Activated CD4-positive, CD25-positive, alpha-beta regulatory T cell treated with anti-CD3 and anti-CD28 coated beads, Interleukin-2, amount 50 U/mL, for 16 hours (primary cell): ENCODE measurements at places on chromosomes 12 and 14.

GRCh38 chr12:17358835-17359234 lies 731.2 kb downstream of the RERGL start:
- DNase-seq = no peak

GRCh38 chr12:8629486-8630033 lies 16.9 kb upstream of the AICDA start:
- DNase-seq = no peak

DNA sequence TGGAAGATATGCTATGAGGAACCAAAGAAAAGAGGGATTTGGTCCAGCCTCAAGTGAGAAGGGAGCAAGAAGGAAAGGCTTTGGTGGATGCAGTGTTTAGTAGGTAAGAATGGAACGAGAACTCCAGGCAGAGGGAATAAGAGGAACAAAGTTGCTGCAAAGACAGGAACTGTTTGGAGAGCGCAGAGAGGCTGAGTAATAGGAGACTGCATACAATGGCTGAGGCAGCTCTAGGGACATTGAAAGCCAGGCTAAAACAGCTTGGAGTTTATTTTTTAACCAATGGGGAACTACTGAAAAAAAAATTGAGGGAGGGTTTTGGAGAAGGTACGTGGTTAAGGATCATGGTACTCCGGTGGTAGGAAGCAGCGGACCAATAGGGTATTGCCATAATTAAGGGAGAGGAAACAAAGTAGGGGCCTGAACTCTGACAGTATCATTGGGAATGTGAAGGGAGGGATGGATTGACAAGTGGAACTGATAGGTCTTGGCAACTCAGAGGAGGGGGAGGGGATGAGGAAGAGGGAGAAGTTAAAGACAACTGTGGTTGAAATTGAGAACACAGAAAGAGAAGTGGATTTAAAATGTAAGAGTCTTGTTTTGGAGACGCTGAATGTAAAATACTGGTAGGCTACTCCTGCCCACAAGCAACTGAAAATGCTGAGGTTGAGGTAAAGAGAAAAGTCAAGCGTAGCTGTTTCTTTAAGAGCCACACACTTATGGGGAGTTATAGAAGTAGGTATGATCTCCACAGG lies 4.8 kb downstream of the ASCL4 start:
- no peak for DNase-seq

DNA sequence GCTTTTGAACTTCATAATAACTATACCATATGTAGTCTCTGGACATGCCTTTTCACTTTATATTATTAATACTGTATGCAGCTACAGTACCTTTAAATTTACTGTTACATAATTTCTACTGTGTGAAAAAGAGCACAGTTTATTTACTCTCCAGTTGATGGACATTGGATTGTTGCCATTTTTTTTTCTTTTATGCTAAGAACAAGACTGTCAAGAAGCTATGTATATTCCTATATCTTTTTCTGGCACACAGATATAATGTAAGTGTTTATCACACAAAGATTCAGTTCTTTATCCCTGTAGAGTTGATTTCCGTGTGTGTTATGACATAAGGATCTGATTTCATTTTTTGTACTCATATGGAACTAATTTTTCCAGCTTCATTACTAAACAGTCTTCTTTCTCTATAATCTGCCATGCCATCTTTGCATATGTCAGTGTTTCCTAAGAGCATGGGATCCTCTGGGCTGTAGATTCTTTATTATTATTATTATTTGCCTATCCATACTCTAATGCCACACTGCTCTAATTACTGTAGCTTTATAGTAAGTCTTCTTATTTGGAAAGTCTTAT lies 593.0 kb upstream of the ATP2B1 start:
- DNase-seq = no peak

DNA sequence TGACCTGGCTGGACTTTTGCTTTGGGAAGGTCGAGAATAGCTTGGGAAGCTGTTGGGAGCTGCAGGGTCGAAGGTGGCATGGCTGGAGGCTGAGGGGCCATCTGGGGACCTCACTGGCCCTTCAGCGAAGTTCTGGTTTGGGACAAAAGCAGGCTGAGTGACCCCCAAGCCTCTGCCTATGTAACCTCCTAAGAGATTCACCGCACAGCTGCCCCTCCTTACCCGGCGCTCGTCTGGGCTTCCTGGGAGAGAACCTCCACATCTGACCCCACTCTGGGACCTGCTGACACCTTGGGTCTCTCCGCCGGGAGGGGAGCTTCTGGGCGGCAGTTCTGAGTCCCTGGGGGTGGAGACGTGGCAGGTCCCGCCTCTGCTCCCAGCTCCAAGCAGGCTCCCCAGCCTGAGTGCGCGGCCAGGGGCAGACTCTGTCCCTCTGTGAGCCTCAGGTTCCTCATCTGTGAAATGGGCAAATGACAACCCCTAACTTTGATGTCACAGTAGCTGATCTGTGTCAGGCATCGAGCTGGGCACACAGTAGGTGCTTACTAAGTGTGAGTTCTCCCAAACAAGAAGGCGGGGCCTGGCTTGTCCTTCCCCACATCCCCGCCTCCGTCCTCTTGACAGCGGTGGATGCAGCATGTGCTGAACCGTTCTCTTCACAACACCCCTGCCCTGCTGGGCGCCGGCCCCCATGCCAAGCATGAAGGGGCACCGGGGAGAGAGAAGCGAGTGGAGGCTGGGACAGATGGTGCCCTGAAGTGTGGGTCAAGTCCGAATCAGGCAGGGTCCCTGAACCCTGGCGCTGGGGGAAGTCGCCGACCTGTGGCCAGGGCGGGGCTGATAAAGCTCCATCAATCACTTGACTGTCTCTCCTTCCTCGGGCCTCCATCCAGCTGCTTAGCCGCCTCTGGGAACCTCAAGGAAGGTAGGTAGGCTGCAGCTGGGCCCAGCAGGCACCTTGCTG lies 3.8 kb downstream of the EXOC3L4 start:
- DNase-seq = no peak

DNA sequence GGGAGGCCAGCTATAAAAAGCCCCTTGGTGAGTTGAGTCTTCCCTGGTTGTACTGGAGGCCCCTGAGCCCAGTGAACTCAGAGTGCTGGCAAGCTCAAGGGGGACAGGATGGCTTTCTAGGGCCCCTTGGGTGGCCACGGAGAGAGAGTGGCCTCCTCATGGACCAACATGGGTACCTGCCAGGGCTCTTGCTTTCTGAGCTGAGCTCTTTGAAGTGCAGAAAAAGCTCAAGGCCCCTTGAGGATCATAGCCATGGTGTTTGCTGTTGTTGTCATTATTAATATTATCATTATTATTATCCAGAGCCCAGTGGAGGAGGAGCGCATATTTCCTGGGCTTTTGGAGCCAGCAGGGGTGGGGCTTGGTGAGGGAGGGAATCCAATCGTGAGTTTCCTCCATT lies 6.7 kb downstream of the RNFT2 start:
- no peak for DNase-seq

GRCh38 chr14:87343652-87344051 lies 649.3 kb downstream of the GALC start:
- no peak for DNase-seq

GRCh38 chr12:779745-780734 lies 27.7 kb downstream of the WNK1 start:
- DNase-seq = no peak

DNA sequence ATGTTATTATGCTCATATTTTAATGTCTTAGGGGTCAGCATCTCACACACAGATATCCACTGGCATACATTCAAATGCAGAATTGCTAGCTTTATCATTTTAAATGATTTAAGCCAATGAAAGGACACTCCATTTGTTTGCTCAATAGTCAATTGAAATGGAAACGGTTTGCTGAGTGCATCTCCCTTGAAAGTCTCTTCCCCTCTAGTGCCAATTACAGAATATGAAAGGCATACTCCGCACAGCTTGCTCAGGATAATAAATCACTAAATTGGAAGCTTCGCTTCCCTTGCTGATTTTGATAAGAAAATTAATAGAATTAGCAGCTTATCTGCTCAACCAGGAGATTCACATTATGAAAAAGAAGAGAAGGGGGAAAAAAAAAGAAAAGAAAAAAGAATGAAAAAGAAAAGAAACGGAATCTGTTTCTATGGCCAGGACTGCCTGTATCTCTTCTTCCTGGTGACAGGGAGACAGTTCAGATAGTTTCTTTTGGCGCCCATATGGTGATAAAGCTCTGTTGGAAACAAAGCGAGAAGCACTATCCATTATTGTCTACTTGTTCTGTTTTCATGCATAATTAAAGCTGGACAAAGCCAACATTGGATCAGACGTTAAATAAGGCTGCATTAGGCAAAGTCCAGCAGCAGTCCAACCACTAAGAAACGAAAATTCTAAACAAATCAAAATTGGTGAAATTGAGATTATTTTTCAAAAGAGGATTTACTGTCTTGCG lies 225.0 kb downstream of the GXYLT1 start:
- DNase-seq = no peak

- no peak for DNase-seq
Observed at GRCh38 chr14:58332561-58332960, 34.2 kb downstream of the ARID4A start.

GRCh38 chr12:124015494-124016461 lies 42.8 kb downstream of the ZNF664 start:
- DNase-seq = no peak

- DNase-seq = no peak
Observed at GRCh38 chr12:124115496-124115895, 142.5 kb downstream of the ZNF664 start.

GRCh38 chr12:93198086-93198485 lies 179.6 kb upstream of the NUDT4 start:
- no peak for DNase-seq

- DNase-seq = no peak
Observed at GRCh38 chr14:39310051-39310450, 76.3 kb downstream of the MIA2 start.

- DNase-seq = no peak
Observed at GRCh38 chr12:127509066-127509778, 757.7 kb upstream of the TMEM132C start.

DNA sequence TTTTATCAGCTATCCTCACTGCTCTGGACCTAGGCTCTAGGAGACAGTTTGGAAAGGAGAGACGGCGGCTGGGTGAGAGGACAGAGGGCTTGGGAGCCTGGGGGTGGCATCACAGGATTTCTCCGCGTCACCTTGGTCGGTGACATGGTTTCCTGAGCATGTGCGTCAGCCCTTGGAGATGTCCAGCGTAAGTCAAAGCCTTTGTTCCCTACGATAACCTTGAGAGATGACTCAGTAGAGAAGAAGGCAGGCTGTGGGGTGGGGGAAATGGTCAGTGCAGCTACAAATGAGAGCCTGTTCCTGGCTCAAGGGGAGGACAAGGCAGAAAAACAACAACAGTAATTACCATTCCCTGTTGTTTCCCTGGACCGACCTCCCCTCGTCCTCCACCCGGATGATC lies 90.2 kb upstream of the TBX3 start:
- DNase-seq = no peak

- no peak for DNase-seq
Observed at GRCh38 chr14:35016568-35016967, 29.5 kb upstream of the FAM177A1 start.

- no peak for DNase-seq
Observed at GRCh38 chr14:49994951-49995561, 102.2 kb downstream of the ARF6 start.

- no peak for DNase-seq
Observed at GRCh38 chr14:49999826-50000379, 107.0 kb downstream of the ARF6 start.

GRCh38 chr14:67680941-67681340 lies 6.5 kb upstream of the VTI1B start:
- DNase-seq = no peak

DNA sequence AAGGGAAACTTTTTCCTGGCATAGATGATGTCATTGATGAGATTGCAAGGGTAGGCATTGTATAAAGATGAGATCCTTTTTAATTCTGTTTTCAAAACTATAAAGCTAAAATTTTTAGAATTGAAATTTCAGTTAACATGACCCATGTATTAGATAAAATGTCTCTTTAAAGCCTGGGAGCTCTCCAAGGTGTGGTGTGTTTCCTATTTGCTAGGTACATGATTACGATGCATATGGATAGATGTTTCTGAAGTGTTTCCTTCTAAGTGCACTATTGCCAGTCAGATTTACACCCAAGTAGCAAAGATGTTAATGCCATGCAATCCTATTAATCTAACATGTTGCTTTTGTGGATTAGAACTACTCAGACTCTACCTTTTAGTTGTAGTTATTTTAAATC lies 834.7 kb downstream of the DIO2 start:
- no peak for DNase-seq

- no peak for DNase-seq
Observed at GRCh38 chr12:109652977-109653264, 60.7 kb upstream of the FAM222A start.

- no peak for DNase-seq
Observed at GRCh38 chr12:53750812-53751335, 905 bp downstream of the CISTR start.

DNA sequence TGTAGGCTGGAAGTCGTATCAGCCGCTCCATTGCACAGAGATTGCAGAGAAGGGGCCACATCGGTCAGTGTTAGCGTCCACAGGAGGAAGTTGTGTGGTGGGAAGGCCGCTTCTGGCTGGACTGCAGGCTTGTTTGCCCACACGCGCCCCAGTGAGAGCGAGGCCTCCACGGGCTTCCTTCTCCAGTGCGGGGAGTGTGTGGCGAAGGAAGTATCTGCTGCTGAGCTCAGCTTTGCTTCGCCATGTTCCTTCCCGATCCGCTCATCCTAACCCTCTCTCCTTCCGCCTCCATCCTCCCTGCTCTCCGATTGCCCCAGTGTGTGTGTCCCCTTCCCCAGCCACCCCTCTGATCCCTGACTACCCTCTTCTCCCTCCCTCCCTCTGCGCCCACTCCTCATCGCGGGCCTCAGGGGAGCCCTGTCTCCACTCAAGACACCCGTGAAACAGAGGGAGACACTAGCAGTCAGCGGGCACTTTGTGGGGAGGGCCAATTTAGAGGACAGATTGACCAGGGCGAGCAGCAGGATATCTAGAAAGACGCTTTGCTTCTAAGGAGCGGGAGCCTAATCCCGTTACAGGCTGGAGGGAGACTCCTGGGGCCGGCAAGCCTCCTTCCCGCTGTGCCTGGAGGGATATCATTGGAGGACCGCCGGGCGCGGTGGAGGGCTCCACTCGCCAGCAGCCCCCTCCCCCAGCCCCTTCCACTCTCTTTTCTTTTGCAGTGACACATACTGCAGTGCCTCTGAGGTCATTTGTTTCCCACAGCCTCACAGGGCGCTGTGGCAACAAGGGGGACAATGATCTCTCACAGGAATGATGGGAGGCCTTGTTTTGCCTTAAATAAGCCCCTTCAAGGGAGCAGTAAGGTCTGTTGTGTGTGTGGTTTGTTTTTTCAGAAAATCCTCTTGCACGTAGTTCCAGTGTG lies 428.8 kb downstream of the ZFP36L1 start:
- DNase-seq = no peak

GRCh38 chr14:95495076-95495475 lies 21.4 kb downstream of the SYNE3 start:
- DNase-seq = no peak

DNA sequence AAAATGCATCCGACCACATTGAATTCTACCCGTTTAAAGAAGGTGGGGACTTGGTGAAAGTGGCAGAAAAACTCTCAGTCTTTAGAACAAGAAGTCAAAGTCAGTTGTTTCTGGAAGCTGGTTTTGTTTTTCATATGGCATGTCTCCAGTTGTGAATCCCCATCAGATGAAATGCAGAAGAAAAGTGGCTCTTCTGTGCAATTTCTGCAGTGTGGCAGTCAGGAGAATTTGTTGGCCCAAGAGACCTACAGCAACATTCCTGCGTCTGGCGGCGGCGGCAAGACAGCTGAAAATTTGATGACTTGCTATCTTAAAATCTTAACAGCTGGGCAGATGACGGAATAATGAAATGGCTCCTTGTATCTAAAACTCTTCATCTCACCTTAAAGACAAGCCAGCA lies 201.5 kb downstream of the FOXN3 start:
- DNase-seq = no peak
